ENCODE measurements at places on chromosomes 5 and 9. TPM values are rescaled to one million over a fixed set of nuclear protein-coding genes. Genes with fewer than 3 reads are reported as not detected.

PCDHA1 gene
- not detected for total RNA-seq

NUTM2G gene
- not detected for total RNA-seq

ETF1 gene
- total RNA-seq = 120 TPM

CDH10 gene
- total RNA-seq = not detected

CCDC152 gene
- 1.3 TPM for total RNA-seq

GRM6 gene
- not detected for total RNA-seq

ACTBL2 gene
- not detected for total RNA-seq

ELOVL7 gene
- 0.27 TPM for total RNA-seq

SLC6A3 gene
- total RNA-seq = not detected

LRRC26 gene
- total RNA-seq = not detected

TSPAN17 gene
- 30.9 TPM for total RNA-seq

PCDHA12 gene
- total RNA-seq = not detected

SLC25A2 gene
- total RNA-seq = not detected

ACSL6 gene
- 3.5 TPM for total RNA-seq

MAN2A1 gene
- 41.0 TPM for total RNA-seq

SLC25A25 gene
- 10.9 TPM for total RNA-seq

UNC5A gene
- total RNA-seq = 0.08 TPM

ZNF354C gene
- 2.8 TPM for total RNA-seq

KCNV2 gene
- total RNA-seq = not detected

ST8SIA4 gene
- total RNA-seq = 36.2 TPM

TSTD2 gene
- 18.1 TPM for total RNA-seq

BTNL3 gene
- not detected for total RNA-seq

PCA3 gene
- total RNA-seq = not detected

ECM2 gene
- total RNA-seq = not detected

TMEM252 gene
- total RNA-seq = not detected

F2RL2 gene
- not detected for total RNA-seq

GPR151 gene
- not detected for total RNA-seq

ORM1 gene
- total RNA-seq = not detected

ZNF883 gene
- 1.0 TPM for total RNA-seq

PCSK5 gene
- total RNA-seq = 6.3 TPM

PGM5 gene
- not detected for total RNA-seq

ERCC6L2 gene
- total RNA-seq = 40.7 TPM

GPR150 gene
- 0.39 TPM for total RNA-seq

OR1K1 gene
- not detected for total RNA-seq

SEMA6A gene
- 0.18 TPM for total RNA-seq

CLIC3 gene
- total RNA-seq = not detected

CARTPT gene
- total RNA-seq = not detected

DNAJC18 gene
- 47.3 TPM for total RNA-seq

PCDHB4 gene
- total RNA-seq = not detected

RGS7BP gene
- total RNA-seq = not detected

CDKN2A gene
- 0.43 TPM for total RNA-seq

GCNT4 gene
- 2.8 TPM for total RNA-seq

FREM1 gene
- total RNA-seq = 0.23 TPM

FCN2 gene
- not detected for total RNA-seq

GHR gene
- total RNA-seq = not detected

CCDC180 gene
- total RNA-seq = 0.50 TPM

IFNE gene
- total RNA-seq = not detected

IFNA21 gene
- not detected for total RNA-seq

CAVIN4 gene
- total RNA-seq = 0.14 TPM

All from activated naive CD4-positive, alpha-beta T cell treated with anti-CD3 and anti-CD28 coated beads, Interleukin-2, amount 50 U/mL, for 72 hours (primary cell).